ENCODE measurements at places on chromosomes 3 and 15.

GRCh38 chr3:168220556-168220955 lies 124.8 kb upstream of the GOLIM4 start:
- DNase-seq, result no peak

DNA sequence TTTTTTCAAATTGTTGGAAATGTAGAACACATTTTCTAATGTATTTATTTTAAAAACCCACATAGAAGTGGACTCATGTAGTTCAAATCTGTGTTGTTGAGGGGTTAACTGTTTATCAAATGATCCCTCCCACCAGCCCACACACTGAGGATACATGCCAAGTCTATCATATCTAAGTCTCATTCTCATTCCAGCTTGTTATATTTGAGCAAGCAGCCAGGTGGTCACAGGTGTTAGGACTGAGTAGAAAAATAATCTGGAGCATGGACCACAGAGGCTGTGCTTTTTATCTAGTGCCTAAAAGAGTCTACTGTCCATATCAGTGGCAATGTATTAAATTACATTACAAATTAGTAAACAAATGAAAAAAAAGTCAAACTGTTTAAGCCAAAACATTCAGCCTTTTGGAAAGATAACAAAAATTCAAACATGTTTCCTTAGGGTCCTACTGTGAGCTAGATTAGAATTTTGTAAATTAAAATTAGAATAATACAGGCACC lies 20.7 kb upstream of the SPESP1 start:
- no peak for DNase-seq

- DNase-seq, result no peak
Measured at GRCh38 chr3:1773679-1774078, 325.0 kb upstream of the CNTN4 start.

DNA sequence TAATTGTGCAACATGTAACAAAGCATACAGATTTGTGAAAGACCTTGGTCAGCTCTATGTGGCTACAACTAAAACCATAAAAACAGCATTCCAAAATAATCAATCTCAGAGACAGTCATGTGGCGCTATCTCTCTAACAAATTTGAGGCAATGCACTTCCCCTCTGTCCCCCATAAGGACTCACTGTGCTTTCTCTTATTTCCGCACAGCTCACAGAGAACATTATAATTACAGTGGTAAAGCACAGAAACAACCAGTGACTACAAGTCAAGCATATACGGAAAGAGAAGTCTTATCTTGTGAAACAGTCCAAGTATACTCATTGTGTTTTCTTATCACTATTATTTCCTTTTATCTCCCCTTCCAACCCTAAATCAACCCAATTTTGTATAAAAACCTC lies 64.3 kb downstream of the RYK start:
- no peak for DNase-seq
